ENCODE measurements at places on chromosomes 2 and 18.

- H3K27ac ChIP-seq = no peak overlapping the region
- no peak overlapping the region for H3K4me3 ChIP-seq
- H3K4me1 ChIP-seq = peaks cover 47% of the 10 kb centered on the region
- no peaks in the 10 kb centered on the region for H3K27me3 ChIP-seq
- no peaks in the 10 kb centered on the region for H3K36me3 ChIP-seq
- DNase-seq = peak; percentile 67
Observed at GRCh38 chr2:174748948-174749347, 15.3 kb downstream of the CHRNA1 start.

GRCh38 chr18:56563568-56563967 is 74.8 kb downstream of the TXNL1 start:
- no peaks in the 10 kb centered on the region for H3K36me3 ChIP-seq
- no peak for DNase-seq
- no peak overlapping the region for H3K27ac ChIP-seq
- H3K4me1 ChIP-seq = no peaks in the 10 kb centered on the region

DNA sequence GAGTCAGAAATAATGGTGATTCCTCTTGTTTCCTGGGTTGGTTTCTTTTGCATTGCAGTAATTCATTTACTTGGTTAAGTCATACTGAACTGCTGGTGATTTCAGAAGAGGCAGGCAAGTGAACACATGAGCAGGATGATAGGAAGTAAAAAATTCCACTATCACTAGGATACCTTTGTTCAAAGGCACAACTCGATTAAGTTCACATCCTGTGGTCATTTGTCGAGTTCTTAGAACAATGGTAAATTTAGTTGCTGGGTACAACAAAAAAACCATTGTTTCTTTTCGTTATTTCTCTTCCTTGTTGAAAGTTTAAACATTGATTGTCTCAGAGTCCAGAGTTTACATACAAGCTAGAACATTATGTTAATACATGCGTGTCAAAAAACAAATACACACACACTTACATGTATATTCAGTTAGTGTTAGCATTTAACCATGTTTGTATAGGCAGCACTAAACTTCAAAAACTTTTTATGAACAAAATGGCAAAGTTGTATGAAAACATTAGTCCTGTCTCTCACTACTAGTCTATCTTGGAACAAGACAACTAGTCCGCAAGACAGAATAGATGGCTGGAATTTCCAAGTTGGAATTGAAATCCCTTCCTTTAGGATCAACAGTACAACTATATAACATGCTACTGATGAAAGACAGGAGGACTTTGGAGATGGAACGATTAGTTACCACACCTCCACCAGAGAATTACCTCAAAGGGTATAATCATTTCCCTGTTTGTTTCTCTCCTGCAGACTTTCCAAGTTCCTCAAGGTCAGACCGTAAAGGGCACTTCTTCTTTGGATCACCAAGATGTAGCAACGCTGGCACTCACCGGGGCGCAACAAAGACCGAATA is 26.2 kb downstream of the STK39 start:
- H3K27ac ChIP-seq = no peak overlapping the region
- no peak for DNase-seq
- no peak overlapping the region for H3K4me3 ChIP-seq
- H3K27me3 ChIP-seq = no peaks in the 10 kb centered on the region

DNA sequence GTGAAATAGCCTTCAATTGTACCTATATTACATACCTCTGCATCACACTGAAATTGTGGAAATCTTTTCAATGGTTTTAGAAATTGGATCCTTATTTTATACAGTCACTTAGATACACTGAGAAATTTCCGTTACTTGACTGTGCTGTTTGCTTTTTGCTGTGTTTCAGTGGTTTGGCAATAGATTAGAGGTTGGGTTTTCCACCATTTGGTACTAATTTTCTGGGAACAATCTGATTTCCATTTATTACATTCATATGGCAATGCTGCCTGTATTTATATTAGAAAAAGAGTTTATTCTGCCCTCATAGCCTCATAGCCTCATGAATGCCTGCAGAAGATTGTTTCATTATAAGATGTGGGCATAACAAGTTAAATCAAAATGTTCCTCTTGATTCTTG is 285.0 kb downstream of the GULP1 start:
- H3K27me3 ChIP-seq = no peaks in the 10 kb centered on the region
- no peak for DNase-seq

DNA sequence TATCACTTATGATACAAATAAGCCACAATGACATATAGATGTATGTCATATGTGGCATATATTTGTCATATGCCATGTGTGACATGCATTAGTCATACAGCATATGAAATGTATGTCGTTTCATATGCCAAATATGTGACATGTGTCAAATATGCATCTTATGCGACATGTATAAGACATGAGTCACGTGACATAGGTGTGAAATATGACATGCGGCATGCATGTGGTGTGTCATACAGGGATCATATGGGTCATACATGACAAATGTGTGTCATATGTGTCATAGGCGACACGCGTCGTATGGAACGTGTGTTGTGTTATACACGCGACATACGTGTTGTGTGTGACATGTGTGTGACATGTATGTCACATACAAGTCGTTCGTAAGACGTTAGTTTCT is 2154.0 kb upstream of the PIK3C3 start:
- no peaks in the 10 kb centered on the region for H3K27me3 ChIP-seq
- no peak overlapping the region for H3K27ac ChIP-seq
- no peak overlapping the region for H3K4me3 ChIP-seq
- no peaks in the 10 kb centered on the region for H3K4me1 ChIP-seq

DNA sequence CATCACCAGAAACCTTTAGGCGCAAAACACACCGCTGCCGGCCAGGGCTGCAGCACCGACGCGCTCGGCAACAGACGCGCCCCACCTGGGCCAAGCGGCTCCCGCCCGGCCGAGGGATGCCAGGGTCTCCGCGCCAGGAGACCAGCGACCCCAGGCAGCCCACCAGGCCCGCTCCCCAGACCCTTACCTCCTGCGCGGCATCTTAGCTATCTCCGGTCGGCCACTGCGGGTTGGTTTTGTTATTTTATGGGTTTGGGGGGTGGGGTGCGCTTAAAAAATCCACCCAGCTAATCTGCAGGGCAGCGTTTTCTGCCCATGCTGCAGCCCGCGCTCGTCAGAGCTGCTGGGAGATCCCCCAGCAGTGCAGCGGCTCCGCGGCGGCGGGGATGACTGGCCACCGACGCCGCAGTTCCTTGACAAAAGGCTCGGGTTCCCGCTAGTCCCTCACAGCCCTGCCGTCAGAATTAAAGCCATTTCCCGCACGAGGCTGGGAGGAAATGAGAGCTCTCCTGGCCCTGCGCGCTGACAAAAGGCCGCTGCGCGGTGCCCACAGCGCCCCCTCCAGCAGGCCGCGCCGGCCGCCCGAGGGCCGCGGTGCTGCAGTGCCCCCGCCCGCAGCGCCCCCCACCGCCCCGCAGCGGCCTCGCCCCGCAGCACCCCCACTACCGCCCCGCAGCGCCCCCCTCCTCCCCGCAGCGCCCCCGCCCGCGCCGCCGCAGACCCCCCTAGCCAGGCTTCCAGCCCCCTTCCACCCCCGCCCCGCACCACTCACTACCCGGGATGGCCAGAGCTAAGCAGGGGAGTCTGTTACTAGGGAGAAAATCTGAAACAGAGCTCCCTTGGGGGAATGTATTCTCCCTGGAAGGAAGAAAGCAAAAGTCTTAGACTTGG is at the start of gene ADD2:
TSS of gene ADD2 (minus strand) at position 502 of the 891 bp plus-strand sequence. CDS start 61,792 bp downstream, outside the sequence.
- H3K27me3 ChIP-seq = peaks cover 3% of the 10 kb centered on the region
- H3K36me3 ChIP-seq = no peaks in the 10 kb centered on the region
- peak; percentile 40 for DNase-seq
- peak within 1 kb of the TSS; percentile 46 for H3K27ac ChIP-seq
- H3K4me3 ChIP-seq = peak within 1 kb of the TSS; percentile 73

- H3K4me1 ChIP-seq = no peaks in the 10 kb centered on the region
- DNase-seq = no peak
- no peak overlapping the region for H3K27ac ChIP-seq
- no peak overlapping the region for H3K4me3 ChIP-seq
- no peaks in the 10 kb centered on the region for H3K36me3 ChIP-seq
Observed at GRCh38 chr2:119229716-119230115, 6.1 kb downstream of the STEAP3 start.

DNA sequence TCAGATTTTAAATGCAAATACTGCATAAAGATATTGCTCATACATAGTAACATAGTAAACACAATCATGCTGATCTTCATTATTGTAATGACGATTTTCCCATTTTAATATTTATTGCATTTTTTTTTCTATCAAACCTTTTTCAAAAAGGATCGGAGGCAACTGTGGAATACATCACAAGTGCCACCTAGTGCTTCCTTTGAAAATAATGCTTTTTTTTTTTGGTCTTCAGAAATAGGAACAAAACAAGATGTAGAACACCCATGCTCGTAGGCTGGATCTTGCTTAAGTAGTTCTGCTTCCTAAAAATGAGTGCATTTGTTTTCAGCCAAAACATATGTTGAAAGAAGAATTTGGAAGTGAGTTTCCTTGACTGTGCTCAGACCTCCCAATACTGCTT is 35.7 kb upstream of the GPR155 start:
- DNase-seq = no peak

GRCh38 chr2:15652801-15653200 is 61.1 kb downstream of the DDX1 start:
- H3K36me3 ChIP-seq = no peaks in the 10 kb centered on the region
- H3K27ac ChIP-seq = no peak overlapping the region
- no peak overlapping the region for H3K4me3 ChIP-seq
- H3K27me3 ChIP-seq = no peaks in the 10 kb centered on the region
- no peaks in the 10 kb centered on the region for H3K4me1 ChIP-seq

GRCh38 chr18:5518179-5518770 is 25.5 kb downstream of the EPB41L3 start:
- H3K27ac ChIP-seq = no peak overlapping the region
- no peak overlapping the region for H3K4me3 ChIP-seq
- no peaks in the 10 kb centered on the region for H3K36me3 ChIP-seq
- H3K27me3 ChIP-seq = no peaks in the 10 kb centered on the region
- DNase-seq = no peak

DNA sequence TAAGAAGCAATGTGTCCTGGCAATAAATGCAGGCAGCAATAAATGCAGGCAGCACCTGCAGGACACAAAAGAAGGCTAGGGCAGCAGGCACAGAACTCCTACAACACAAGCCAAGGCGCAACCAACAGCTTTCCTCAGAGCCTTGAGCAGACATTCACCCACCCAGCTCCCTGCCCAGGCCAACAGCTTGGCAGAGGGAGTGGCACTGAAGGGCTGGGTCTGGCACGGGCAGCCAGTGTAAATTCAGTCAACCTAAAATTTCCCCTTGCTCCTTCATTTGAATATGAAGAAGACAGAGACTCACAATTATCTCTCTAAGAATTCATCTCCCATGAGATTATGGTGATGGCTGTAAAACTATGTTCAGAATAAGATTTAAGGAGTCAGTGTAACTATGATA is 35.4 kb downstream of the AAK1 start:
- no peak for DNase-seq
- peak overlapping the region; percentile 3 for H3K27ac ChIP-seq
- no peaks in the 10 kb centered on the region for H3K27me3 ChIP-seq
- H3K4me3 ChIP-seq = no peak overlapping the region
- H3K4me1 ChIP-seq = peaks cover 37% of the 10 kb centered on the region
- H3K36me3 ChIP-seq = peaks cover 19% of the 10 kb centered on the region

GRCh38 chr2:31234683-31235503 is 941 bp downstream of the EHD3 start:
- no peaks in the 10 kb centered on the region for H3K36me3 ChIP-seq
- peak overlapping the region; percentile 32 for H3K27ac ChIP-seq
- H3K4me3 ChIP-seq = peak overlapping the region; percentile 75
- no peak for DNase-seq

DNA sequence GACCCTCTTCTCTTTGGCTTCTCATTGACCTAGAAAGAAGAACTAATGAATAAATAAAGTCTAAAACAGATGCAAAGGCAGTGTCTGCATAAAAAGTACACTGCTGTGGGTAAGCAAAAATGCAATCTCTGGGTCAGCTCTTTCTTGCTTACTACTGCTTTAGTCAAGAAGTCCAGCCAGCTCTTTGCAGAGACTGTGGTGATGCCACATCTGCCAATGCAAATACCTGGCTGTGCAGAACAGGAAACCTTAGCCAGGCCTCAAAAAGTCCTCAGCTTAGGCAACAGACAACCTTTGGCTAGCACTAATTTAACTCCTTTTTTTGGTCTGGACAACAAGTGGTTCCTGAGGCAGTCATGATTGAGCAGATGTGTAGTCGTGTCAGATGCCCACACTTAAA is 73.6 kb upstream of the RND3 start:
- H3K27ac ChIP-seq = no peak overlapping the region
- H3K4me1 ChIP-seq = no peaks in the 10 kb centered on the region
- H3K36me3 ChIP-seq = no peaks in the 10 kb centered on the region
- no peak for DNase-seq

- H3K27me3 ChIP-seq = no peaks in the 10 kb centered on the region
- no peaks in the 10 kb centered on the region for H3K4me1 ChIP-seq
- H3K36me3 ChIP-seq = no peaks in the 10 kb centered on the region
- DNase-seq = no peak
- no peak overlapping the region for H3K27ac ChIP-seq
Observed at GRCh38 chr2:17972991-17973390, 94.5 kb downstream of the KCNS3 start.

DNA sequence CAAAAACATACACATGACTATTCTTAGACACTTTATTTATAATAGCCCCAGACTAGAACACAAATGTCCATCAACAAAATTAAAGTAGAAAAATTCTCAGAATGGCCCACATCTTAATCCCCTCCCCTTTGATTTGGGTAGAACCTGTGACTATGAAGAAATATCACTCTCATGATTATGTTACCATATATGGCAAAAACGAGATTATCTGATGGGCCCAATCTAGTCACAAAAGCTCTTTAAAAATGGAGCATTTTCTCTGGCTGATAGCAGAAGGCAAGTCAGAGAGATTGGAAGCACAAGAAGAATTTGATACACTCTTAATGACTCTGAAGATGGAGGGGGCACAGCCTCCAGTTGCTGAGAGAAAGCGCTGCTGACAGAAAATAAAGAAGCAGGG is 39.6 kb downstream of the METTL4 start:
- no peaks in the 10 kb centered on the region for H3K36me3 ChIP-seq
- no peak overlapping the region for H3K4me3 ChIP-seq
- H3K4me1 ChIP-seq = no peaks in the 10 kb centered on the region
- no peaks in the 10 kb centered on the region for H3K27me3 ChIP-seq

GRCh38 chr18:49561289-49562193 is at the start of gene LIPG:
TSS of gene LIPG (plus strand) at chr18:49562057. CDS start at chr18:49562309, 252 bp downstream.
- peak within 1 kb of the TSS; percentile 52 for H3K4me3 ChIP-seq
- peaks cover 15% of the 10 kb centered on the region for H3K4me1 ChIP-seq
- peaks cover 16% of the 10 kb centered on the region for H3K27me3 ChIP-seq
- no peak within 1 kb of the TSS for H3K27ac ChIP-seq
- DNase-seq = peak; percentile 18
- H3K36me3 ChIP-seq = no peaks in the 10 kb centered on the region

GRCh38 chr2:215755641-215756345 is 257.6 kb downstream of the MREG start:
- H3K36me3 ChIP-seq = no peaks in the 10 kb centered on the region
- no peaks in the 10 kb centered on the region for H3K27me3 ChIP-seq
- no peak overlapping the region for H3K27ac ChIP-seq

DNA sequence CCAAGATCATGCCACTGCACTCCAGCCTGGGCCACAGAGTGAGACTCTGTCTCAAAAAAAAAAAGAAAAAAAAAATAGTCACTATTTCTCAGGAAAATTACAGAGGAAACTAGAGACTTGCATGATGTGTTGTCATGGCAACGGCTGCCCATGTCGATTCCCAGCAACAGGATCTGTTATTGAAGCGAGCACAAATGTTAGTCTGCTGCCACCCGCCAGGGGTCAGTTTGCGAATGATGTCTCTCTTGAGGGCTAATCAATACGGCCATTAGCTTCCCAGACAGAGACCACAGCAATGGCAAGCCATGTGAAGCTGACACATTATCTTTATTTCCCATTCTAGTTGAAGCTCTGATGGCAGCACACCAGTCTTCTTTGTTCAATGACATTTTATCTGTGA is 32.4 kb upstream of the ACYP2 start:
- H3K27me3 ChIP-seq = no peaks in the 10 kb centered on the region
- no peak for DNase-seq
- H3K27ac ChIP-seq = no peak overlapping the region
- no peak overlapping the region for H3K4me3 ChIP-seq
- H3K36me3 ChIP-seq = no peaks in the 10 kb centered on the region
- H3K4me1 ChIP-seq = no peaks in the 10 kb centered on the region
